ENCODE measurements at places on chromosomes 7 and 10.

GRCh38 chr7:20270867-20271266 lies 53.7 kb upstream of the MACC1 start:
- no peak for DNase-seq

DNA sequence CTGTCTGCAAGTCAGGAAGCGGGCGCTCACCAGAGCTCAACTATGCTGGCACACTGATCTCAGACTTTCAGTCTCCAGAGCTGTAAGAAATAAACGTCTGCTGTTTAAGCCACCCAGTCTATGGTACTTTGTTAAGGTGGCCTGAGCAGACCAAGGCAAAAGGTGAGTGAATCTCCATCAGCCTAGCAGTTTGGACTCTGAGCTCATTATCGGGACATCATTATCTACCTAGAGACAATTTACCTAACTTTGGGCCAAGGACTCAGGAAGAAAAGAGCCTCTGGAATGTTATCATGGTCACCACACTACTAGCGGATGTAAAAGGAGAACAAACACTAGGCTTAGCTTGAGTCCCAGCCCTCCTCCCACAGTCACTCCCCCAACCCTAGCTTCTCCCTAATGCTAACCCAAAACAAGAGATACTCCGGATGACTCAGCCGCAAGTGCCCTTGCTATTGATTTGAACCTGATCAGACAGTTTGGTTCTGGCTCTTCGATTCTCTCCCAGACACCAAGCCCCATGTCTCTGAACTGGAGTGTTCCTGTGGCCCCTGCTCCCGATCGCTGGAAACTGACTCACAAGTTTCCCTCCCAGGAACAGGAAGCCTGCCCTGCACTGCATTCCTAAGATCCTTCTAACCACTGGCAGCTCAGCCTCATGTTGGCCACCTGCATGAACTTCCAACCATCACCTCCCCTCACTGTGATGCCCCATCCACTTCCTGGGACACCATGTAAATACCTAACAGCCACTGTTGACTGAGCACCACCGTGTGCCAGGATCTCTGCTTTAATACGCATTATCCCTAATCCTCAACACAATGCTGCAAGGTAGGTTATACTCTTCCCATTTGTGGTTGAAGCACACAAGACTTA lies 34.5 kb downstream of the CREB3L2 start:
- no peak for DNase-seq

DNA sequence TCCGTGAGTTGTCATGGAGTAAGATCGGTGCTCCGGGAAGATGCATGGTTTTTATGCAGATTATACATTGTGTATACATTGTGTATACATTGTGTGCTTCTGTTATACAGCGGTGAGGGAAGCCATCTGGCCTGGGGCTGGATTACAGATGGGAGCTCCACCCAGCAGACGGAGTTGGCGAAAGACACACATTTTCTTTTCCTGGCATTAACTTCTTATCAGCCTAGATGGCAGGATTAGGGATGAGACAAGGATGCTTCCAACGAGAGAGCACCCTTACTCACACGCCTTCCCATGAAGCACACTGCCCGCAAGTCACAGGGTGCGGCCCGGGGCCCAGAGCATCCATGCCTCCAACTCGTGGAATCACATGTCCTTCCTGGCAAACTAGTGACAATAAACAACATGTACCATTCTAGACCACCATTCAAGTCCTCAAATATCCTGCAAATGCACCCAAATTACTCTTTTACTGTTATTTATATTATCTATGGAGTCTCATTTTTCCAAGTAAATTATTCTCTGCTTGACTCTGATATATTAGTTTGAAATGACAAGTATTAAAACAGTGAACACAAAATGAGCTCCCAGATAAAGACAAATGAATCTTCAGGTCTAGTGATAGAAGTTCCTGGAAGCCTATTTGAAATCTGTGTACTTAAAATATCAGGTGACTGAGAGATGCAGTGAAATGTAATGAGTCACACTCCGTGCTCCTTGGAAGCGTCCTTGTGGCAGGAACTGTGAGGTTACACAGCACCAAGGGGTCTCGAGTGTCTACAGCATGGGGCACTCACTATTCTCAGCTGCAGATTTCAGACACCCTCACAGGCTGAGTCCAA lies 29.8 kb upstream of the PPP2R2D start:
- no peak for DNase-seq

- DNase-seq = no peak
Measured at GRCh38 chr7:51471210-51471980, 154.8 kb upstream of the COBL start.

- no peak for DNase-seq
Measured at GRCh38 chr7:145143685-145144084, 307.8 kb upstream of the TPK1 start.

All from stimulated activated CD8-positive, alpha-beta memory T cell treated with anti-CD3 and anti-CD28 coated beads, Interleukin-12 subunit alpha, Interleukin-12 subunit beta, amount 100 ng/mL, for 1 hour (primary cell).